Upper lobe of left lung (tissue), 6 donors: ENCODE measurements at places on chromosomes 3 and 15. TPM values are rescaled to one million over a fixed set of nuclear protein-coding genes. Genes with fewer than 3 reads are reported as not detected.

- no peaks in the 10 kb centered on the region for H3K27me3 ChIP-seq
- H3K36me3 ChIP-seq: no peaks in the 10 kb centered on the region
- H3K4me1 ChIP-seq: no peaks in the 10 kb centered on the region
- H3K4me3 ChIP-seq: no peak overlapping the region
- H3K27ac ChIP-seq: no peak overlapping the region
Observed at GRCh38 chr3:166456286-166456685, 619.1 kb upstream of the BCHE start.

GRCh38 chr3:139491027-139491700, 14.8 kb upstream of the RBP2 start:
- no peak for DNase-seq
- no peaks in the 10 kb centered on the region for H3K27me3 ChIP-seq
- no peak overlapping the region for H3K4me3 ChIP-seq
- H3K4me1 ChIP-seq: no peaks in the 10 kb centered on the region
- H3K36me3 ChIP-seq: no peaks in the 10 kb centered on the region
- no peak overlapping the region for H3K27ac ChIP-seq

DNA sequence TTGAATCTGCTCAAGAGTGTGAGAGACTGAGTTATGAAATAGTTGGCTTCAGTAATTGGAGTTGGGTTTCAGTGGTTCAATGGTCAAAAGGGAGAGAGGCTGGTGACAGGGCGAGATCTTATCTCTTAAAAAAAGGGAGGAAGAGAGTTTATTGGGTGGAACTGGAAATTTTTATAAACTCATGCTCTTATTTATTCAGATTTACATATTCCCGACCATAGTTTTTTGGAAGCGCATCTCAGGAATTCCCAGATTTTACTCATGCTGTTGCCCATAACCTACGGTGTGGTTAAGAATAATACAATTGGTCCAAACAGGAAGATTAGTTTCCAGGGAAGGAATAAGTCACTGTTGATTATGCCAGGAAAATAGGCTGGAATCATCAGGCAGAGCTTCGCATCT, 41.4 kb downstream of the CD200 start:
- no peak for DNase-seq
- no peak overlapping the region for H3K27ac ChIP-seq
- H3K4me1 ChIP-seq: peaks cover 14% of the 10 kb centered on the region
- H3K36me3 ChIP-seq: no peaks in the 10 kb centered on the region

C3orf33 gene
- 2.9 TPM for total RNA-seq

STXBP5L gene
- total RNA-seq: not detected

VWA5B2 gene
- 0.30 TPM for total RNA-seq

CPLX3 gene
- total RNA-seq: not detected

ADCY5 gene
- total RNA-seq: 2.1 TPM
